Uterus (tissue), 4 donors: ENCODE measurements at places on chromosomes 4 and X. TPM values are rescaled to one million over a fixed set of nuclear protein-coding genes. Genes with fewer than 3 reads are reported as not detected.

- no peak for DNase-seq
Observed at GRCh38 chr4:154317201-154317999, 174.2 kb downstream of the DCHS2 start.

DNA sequence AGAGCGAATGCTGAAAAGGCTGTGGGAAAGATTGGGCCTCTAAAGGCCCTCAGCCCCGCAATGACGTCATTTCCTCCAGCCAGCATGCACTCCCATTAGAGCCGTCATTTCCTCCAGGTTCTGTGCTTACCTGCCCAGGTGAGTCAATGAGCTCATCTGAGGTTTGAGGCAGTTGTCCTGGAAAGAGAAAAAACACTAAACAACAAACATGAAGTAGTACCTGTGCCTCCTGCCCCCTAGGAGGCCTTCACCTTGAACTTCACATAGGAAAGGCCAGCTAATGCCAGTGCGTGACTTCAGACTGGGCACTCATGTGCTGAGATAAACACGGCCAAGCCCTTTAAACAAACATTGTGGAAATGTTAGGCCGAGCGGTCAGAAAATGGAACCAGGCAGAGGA is 55.9 kb downstream of the FHDC1 start:
- no peak for DNase-seq

The TRIM61 gene
- total RNA-seq: not detected

DNA sequence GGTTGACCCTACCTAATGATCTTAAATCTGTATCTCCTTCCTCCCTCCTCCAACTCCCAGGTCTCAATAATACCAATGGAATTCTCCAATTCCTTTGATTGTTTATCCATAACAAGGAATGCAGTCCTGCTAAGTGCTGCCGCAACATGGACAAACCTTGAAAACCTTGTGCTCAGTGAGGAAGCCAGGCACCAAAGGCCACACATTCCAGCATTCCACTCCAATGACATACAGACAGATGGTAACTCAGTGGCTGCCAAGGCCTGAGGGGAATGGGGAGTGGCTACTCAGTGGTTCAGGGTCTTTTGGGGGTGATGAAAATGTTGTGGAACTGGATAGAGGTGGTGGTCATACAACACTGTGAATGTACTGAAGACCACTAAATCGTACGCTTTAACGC is 10.4 kb downstream of the HAUS7 start:
- DNase-seq: no peak

- no peak for DNase-seq
Observed at GRCh38 chr4:153153339-153153871, 50.8 kb upstream of the TRIM2 start.

The RTL3 gene
- total RNA-seq: 0.88 TPM

- no peak for DNase-seq
Observed at GRCh38 chr4:7107166-7107905, 39.5 kb upstream of the GRPEL1 start.

DNA sequence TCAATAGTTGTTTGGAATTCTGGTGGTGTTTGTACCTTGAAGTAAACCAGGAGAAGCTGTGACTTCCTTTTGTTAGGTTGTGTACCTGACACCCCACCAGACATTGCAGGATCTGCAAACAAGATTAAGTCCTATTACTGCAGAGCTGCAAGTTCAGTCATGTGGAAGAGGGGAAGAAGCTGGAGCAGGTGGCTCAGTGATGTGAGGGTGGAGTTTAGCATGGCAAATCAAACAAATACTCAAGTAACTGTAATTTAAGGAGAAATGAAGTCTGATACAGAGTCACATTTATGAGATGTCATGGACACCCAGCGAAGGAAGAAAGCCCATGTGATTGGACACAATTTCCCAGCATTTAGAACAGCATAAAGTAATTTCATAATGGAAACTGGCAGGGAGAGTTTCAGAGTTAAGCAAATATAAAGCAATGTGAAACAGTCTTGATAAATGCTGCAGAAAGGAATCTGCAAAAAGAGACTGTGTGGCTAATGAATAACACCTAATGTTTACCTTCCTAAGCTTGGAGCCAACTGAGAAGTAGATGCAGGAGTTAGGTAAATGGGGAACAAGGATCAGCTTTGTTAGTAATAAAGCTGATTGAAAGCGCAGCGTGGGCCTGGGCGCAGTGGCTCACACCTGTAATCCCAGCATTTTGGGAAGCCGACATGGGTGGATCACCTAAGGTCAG is 249.1 kb downstream of the GBA3 start:
- DNase-seq: no peak

DNA sequence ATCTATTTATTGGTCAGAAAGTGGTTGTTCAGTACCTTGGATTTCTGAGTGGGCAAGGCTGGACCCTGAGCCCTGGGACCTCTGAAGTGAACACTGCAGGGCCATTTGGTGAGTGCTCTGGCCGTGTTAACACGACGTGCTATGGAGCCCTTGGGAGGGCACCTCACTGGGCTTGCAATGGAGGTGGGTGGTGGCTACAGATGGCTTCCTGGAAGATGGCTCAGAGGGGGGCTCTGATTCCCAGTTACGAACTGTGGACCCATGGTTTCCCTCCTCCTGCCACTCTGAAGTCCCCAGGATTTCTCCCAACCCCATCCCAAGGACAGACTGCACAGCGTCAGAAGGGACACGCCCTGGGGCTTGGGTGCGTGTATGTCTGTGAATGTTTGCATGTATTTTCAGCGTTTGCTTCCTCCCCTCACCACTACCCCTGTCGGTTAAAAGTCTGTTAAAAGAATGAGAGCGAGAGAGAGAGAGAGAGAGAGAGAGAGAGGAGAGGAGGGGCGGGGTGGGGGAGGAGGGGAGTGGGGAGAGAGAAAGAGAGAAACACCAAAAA is 3.7 kb upstream of the RHOH start:
- no peak for DNase-seq

DNA sequence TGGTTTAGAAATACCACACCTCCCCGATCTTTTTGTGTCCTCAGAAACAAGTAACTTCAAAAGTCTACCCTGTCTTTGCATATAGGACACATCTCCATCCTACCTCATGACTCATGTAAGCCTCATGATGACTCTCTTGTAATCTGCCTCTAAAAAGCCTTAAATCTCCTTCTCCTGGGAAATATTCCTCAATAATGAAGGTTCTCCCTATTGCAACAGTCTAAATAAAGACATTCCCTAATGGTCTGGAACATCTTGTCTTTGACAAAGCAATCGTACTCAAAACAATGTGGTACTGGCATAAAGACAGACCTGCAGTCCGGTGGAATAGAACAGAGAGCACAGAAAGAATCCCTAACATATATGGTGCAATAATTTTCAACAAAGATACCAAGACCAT is 257.7 kb downstream of the OPHN1 start:
- DNase-seq: no peak

GRCh38 chr4:169627307-169627706 is 6.9 kb downstream of the CLCN3 start:
- no peak for DNase-seq

The NPY2R gene
- not detected for total RNA-seq

- no peak for DNase-seq
Observed at GRCh38 chr4:99463566-99463965, 28.4 kb upstream of the ADH7 start.

- peak; percentile 43 for DNase-seq
Observed at GRCh38 chr4:87525636-87526295, 3.4 kb downstream of the SPARCL1 start.

DNA sequence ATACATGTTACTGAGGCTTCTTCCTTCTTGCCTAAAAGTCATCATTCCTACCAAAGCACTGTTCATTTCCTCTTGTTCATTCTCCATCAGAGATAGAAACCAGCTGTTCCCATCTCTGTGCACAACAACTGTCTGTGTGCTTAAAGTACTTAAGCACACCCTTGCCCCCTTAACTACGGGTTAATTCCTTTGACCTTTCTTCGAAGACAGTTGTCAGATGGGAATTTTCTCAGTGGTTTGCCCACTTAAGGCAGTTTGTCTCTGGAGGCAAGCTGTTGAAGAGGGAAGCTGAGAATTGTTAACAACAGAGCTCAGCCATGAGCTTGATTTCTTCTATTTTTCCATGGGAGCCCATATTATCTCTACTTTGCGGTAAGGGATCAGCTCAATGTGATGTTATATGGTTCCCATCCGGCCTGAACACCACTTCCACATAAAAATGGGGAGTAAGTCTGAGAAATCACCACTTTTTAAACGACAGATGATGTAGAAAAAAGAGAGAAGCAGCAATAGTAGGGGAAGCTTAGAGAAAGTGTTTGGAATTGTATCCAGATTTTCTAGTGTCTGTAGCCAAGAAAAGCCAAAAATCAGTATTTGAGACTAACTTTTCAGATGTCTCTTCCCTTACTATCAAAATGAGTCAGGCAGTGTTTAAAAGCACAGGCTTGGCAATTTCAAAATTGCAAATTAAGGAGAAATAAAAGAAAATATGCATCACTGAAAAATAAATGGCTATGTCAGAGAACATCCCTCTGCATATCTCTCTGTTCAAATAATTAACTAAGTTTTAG is 194.4 kb downstream of the SLIT2 start:
- DNase-seq: no peak

DNA sequence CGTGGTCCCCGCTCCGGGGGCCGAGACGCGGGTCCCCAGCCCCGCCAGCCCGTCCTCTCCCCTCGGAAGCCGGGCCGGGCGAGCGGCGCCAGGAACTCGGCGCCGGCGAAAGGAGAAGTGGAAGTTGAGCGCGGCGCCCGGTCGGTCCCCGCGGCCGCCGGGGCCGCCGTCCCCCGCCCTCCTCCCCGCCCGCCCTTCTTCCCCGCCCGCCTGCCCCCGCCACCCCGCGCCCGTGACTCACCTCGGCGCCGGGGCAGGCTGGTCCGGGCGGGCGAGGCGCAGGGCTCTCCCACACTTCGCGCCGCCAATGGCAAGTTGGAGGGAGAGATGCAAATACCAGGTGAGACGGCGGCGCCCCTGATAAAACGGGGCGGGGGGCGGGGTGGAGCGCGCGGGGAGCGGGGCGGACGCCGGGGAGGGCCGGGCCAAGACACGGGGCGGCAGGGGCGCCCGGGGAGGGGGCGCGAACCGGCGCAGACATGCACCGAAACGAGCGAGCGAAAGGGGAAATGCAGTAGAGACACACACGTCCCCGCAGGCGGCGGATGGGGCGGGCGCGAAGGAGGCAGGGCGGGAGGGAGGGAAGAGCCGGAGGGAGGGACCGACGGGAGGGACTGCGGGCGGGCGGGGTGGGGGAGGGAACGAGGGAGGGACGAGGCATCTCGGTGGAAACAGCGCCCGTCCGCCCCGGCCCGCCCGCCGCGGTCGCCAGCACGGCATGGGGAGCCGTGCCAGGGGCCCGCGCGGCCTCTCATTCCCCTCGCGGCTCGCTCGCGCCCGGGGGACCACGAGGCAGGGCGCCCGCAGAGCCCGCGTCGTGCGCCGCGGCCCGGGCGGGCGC is at the start of gene ELF4:
Gene ELF4, minus strand, starts transcription at position 119 of the 841 bp plus-strand sequence. CDS start 29,167 bp downstream, outside the sequence.
- peak; percentile 57 for DNase-seq

GRCh38 chr4:174036576-174036975 is 246.9 kb downstream of the FBXO8 start:
- no peak for DNase-seq

DNA sequence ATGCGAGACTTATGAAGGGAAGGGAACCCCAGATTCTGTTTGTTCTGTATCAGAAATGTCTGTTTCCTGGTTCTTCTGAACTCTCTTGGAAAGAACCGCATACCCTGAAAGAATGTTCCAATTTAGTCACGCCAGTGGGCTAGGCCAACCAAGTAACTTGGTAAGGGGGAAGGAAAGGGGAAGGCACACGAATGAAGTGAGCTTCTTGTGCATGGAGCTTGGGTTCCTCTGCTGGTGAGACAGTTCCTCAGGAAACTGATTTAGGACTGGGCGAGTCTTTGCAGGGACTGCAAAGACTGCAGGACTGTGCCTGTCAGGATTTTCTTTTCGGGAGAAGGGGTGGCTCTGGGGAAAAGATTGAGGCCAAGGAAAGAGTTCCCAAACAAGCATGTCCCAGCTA is 35.6 kb downstream of the FRMPD3 start:
- no peak for DNase-seq

The SLBP gene
- 40.3 TPM for total RNA-seq

DNA sequence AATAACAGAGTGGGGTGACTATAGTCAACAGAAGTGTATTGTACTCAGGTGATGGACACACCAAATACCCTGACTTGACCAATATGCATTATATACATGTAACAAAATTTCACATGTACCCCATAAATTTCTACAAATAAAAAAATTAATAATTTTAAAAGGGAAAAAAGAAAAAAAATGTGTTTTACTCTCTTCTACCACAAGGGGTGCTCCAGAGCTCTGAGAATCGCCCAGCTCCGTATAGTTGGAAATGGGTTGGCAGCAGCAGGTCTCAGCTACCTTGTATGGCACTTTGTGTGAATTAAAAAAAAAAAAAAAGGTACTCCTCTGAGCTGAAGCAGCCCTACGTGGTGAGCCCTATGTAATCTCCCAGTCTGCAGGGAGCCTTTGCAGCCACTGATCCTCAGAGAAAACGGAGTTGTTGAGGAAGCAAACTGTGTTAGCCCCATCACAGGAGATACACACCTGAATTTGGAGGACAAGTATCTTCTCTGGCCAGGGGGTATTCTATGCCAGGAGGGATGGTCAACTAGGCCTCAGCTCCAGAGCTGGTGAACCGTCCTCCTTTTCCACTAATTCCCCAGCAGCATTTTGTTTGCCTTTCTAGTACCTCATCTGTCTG is 17.2 kb upstream of the POLA1 start:
- no peak for DNase-seq

DNA sequence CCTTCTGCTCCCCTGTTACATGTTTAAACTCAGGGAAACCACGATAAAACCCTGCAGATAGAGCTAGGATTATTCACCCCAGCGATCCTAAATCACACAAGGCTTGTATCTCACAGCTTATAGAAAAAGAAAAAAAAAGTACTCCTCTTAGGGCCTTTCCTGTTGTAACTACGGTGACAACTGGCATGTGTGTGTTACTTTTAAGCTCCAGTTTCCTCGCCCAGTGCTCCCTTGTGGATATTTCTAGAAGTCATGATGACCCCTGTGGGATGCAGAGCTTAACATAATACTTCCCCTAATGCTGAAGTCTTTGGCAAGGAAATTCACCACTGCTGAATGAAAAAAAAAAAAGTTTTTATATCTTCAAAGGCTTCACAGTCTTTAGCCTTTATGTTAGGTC is 114.7 kb downstream of the NWD2 start:
- DNase-seq: no peak

- DNase-seq: no peak
Observed at GRCh38 chr4:94419956-94420355, 31.8 kb upstream of the PDLIM5 start.

GRCh38 chr4:186954509-186954908 is 230.9 kb upstream of the FAT1 start:
- DNase-seq: no peak

The HMX1 gene
- total RNA-seq: not detected

The VSIG4 gene
- 13.4 TPM for total RNA-seq

- DNase-seq: no peak
Observed at GRCh38 chrX:71496476-71496875, 36.4 kb upstream of the OGT start.

GRCh38 chr4:67468830-67469229 is 76.5 kb downstream of the CENPC start:
- no peak for DNase-seq

DNA sequence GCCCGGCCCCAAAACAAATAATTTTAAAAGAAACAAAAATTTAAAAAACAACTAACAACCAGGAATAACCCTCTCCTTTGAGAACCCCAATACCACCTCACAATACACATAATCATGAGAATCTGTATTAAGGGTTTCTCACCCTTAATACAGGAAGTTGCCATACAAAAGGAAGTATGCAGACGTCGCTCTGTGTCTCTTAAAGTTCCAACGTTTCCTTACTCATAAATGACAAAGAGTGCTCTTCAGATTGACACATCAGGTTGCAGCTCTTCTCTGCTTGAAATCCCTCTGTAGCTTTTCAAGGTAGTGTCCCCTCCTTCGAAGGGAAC is 73.9 kb upstream of the IRF2 start:
- no peak for DNase-seq

The FAM149A gene
- 16.9 TPM for total RNA-seq
